ENCODE measurements at places on chromosomes 3 and 15.

DNA sequence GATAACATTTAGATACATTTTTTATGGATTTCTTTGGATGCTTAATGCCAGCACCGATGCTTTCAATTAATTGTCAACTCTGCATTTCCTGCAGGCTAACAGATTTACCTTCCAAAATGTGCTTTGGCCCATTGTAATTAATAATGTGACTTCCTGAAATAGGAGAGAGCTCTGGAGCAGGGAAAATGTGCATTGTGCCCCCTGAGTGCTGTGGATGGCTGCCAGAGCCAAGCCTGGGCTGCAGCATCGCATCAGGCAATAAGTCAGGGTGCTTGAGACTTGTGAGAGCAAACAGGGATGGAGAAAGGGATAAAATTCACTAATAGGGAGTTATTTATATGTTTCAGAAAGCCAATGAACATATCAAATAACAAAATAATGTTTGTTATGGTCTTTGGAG, 133.8 kb downstream of the MOBP start:
- no peak for DNase-seq

DNA sequence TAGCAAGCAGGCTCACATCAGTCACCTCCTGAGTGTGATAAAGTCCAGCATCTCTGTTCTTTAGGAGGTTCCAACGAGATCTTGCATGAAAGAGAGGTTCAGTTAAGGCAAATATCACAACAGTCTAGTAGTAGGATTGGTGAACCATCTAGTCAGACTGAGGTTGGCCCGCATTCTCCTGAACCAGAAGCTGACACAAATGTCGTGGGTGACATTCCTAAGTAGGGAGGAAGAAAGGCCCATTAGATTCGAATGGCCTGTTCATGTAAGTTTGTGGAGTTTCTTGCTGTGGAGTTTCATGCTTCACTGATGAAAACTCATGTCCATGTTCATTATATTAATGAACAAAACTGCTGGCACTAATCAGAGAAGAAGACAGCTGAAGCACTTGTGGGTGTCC, 66.7 kb upstream of the XCR1 start:
- DNase-seq, result no peak

GRCh38 chr15:87902772-87903426, 353.6 kb downstream of the NTRK3 start:
- peak; percentile 95 for DNase-seq

DNA sequence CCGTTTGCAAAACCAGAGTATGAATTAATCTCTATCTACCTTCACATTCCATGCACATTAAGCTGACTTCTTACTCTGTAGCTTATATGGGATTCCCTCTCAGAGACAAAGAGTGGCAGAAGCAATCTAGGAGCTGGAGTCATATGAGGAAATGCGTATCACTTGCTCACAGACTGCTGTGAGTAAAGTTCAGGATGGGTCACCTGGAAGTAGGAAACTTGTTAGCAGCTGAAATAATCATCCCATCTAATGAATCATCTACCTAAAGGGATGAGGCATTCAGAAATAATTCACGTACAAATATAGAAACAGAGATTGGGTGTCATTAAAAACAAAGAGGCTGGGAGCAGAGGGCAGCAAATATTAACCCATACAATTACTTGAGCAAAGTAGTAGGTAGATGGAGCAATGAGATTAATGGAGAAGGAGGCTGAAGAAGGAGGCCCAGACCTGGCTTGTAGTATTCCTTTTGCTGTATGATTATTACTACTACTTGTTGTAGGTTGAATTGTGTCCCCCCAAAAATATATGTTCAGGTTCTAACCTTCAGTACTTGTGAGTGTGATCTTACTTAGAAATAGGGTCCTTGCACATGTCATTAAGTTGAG, 866.3 kb downstream of the ROBO2 start:
- no peak for DNase-seq

- DNase-seq, result peak; percentile 39
These were observed 20.7 kb downstream of the PPP1R2 start for GRCh38 chr3:195522254-195523023.

- peak; percentile 97 for DNase-seq
These were observed 1.1 kb downstream of the TM6SF1 start for GRCh38 chr15:83108266-83109219.

- DNase-seq, result peak; percentile 72
These were observed 33.7 kb upstream of the SPTBN5 start for GRCh38 chr15:41927536-41927935.

DNA sequence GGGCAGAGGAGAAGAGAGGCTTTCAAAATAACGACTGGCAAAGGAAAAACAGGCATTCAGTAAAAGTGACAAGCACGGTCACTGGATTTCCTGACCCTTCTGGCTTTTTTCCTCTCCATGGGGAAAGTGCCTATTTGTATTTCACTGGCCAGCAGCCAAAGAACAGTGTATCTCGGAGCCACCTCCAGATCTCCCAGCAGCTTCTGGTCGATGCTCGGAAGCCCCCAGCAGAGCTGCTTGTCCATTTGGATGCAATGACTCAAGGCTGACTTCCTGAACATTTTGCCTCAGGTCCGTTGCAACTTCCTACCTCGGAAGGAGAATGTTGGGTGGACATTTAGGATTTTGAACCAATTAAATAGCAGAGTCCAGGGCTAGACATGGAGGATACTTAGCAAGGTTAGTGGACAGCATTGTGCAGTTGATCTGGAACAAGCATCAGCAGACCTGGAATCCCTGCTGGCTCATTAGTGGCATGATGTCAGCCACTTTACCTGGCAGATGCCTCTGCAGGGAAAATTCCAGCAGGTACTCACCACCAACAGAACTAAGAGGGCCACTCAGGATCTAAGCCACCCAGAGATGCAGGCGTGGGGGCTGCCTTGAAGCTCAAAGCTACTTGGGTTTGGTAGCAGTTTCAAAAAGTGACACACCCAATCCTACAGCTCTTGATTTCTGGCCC, 1.1 kb downstream of the FAM107A start:
- DNase-seq, result no peak

- no peak for DNase-seq
These were observed 345.7 kb upstream of the TRIM42 start for GRCh38 chr3:140332131-140332530.

DNA sequence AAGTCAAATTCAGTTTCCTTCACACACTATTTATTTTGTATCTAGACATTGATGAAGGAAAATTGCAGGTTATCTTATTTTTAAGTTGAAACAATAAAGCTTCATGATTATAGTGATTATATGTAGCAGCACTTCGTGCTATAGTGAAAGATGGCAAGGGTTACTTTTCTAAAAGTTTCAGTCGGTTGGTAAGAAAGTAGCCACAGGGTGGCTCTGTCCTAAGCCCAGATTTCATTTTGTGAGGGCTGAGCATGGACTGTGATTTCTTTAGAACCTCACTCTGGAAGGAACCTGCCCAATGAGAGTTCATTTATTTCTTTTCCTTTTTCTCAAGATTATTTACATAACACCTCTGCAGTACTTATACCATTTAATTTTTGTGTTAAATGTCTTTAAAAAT, 66.5 kb downstream of the NME9 start:
- DNase-seq, result no peak

DNA sequence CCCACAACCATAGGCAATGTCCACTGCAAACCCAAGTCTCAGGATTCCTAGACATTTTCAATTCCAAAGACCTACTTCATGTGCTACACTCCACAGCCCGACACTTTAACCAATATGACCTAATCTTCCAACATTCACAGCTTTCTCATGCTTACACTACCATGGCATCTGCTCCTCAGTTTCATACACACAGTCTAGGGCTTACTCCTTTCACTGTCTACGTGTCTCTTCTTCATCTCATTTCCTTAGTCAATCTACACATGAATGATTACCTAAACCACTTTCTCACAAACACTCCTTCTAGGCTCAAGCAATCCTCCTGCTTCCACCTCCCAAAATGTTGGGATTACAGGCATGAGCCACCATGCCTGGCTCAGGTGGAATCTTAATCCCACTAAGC, 106.3 kb downstream of the STAG1 start:
- no peak for DNase-seq

DNA sequence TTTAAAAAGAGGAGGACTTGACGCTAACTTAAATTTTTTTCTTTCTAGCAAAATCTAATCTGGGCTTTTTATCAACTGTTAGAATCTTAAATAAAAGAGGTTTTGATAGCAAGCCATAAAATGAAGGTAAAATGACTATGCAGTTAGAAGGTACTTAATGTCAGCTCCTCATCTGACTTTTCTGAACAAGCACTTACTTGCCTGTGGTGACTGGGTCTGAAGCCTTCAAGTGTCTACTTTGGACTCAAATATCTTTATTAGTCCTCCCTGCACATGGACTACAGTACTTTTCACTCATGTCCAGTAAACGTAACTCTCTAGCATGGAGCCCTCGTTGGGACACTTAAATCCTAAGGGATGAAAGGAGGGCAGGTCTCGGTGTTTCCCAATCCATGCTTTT, 135.9 kb downstream of the P2RY1 start:
- DNase-seq, result no peak

- DNase-seq, result peak; percentile 41
These were observed 107.8 kb upstream of the BCL6 start for GRCh38 chr3:187852842-187853730.

- peak; percentile 71 for DNase-seq
These were observed 22.7 kb downstream of the ST6GAL1 start for GRCh38 chr3:186953011-186953487.

DNA sequence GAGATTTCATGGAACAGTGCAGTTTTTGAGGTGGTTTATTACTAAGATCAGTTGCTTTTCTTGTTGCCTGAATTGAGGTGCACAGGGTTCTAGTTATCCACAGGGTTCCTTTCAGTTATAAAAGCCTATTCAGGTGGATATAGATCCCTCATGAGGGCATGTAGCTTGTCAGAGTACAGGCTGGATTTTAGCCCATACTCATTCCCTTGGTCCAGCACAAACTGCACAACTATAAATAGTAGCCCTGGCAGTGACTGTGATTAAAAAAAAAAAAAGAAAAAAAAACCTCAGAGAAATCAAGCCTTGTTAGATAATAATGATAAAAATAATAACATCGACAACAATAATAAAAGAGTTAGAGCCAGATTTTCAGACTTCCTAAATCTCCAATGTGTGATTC, 154.3 kb downstream of the ZBBX start:
- no peak for DNase-seq

- no peak for DNase-seq
These were observed 40.2 kb downstream of the ROPN1B start for GRCh38 chr3:126009181-126009580.

- no peak for DNase-seq
These were observed 50.4 kb upstream of the IGSF11 start for GRCh38 chr3:119085070-119085439.

DNA sequence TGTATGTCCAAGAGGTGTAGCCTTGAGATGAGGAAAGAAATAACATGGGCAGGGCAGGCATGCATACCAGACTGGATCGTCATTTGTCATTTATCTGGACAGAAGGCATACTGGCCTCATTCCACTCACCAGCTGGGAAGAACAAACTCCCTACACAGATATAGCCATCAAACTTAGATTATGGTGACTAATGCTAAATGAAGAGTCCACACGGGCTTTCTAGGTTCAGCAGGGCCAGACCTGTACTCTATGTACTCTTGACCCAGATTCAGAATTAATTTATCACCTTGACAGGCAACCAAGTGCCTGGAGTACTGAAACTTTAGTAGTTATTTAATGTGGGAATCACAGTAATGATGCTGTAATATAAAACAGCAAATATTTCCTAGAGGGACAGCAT, 164.3 kb upstream of the IL12A start:
- DNase-seq, result no peak

- DNase-seq, result no peak
These were observed 19.2 kb downstream of the PXYLP1 start for GRCh38 chr3:141250828-141251227.

GRCh38 chr3:46359733-46360493, 6.0 kb downstream of the CCR2 start:
- peak; percentile 55 for DNase-seq

GRCh38 chr3:65915477-65915876, 123.2 kb downstream of the MAGI1 start:
- DNase-seq, result no peak

GRCh38 chr3:193040836-193041672, 123.4 kb upstream of the MB21D2 start:
- DNase-seq, result peak; percentile 57

DNA sequence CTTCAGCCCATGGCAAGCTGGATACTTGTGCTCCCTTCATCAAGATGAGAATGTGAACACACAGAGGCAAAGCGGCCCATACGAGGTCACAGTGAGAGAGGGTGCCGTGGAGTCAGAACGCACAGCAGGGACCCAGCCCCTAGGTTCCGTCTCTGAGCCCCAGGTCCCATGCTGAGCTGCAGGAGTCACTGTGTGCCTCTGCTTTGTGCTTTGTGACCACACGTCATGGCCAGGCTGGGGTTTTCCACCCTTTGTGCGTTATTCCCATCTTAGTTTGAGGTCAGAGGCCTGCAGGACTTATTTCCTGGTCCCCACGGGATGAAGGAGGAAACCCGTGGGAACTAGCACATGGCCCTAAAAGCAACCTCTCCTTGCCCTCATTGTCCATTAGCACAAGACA, 140.3 kb downstream of the TJP1 start:
- DNase-seq, result no peak

GRCh38 chr3:94256888-94257813, 194.3 kb downstream of the NSUN3 start:
- no peak for DNase-seq

DNA sequence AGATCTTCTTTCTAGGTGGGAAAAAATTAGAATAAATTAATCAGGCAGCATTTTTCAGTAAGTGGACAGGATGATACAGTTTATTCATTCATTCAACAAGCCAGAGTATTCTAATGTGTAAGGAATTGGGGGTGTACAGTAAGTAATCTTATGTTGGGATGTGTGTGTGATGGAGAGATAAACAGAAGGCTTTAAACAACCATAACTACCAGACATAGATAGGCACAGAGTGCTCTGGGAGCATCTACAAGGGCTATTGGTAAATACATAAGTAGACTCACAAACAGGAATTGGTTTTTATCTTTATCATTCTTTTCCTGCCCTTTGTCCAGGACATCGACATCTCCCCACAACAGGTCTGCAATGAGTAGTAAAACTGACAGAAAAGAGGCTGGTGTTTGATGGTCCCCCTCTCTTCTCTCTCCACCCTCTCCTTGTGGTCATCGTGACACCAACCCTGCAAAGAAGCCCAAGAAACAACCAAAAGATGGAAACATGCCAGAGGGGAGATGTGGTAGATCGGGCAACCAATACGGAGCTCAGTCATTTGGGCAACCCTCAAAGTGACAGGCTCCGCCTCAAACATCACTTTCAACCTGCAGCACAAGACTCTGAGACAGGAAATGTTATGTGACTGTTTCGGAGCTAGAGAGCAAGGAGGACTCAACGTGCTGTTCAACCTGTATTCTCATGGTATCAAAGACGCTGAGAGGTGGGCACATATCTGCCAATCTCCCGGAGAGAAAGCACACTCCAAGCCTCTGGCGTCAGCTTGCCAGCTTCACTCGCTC, 28.7 kb upstream of the B3GNT5 start:
- DNase-seq, result no peak

GRCh38 chr3:53511246-53511645, 16.8 kb downstream of the CACNA1D start:
- no peak for DNase-seq

GRCh38 chr3:62134061-62134496, 239.3 kb downstream of the FEZF2 start:
- DNase-seq, result no peak

- DNase-seq, result no peak
These were observed 158.5 kb downstream of the FEZF2 start for GRCh38 chr3:62214850-62215249.

Data from inflammatory macrophage treated with lipopolysaccharide for 4 hours (primary cell).